ENCODE measurements at places on chromosomes 1 and 21.

GRCh38 chr1:56506951-56507491 is 72.3 kb downstream of the PLPP3 start:
- DNase-seq: no peak

- no peak for DNase-seq
Measured at GRCh38 chr1:43296207-43296606, 4.6 kb upstream of the TIE1 start.

DNA sequence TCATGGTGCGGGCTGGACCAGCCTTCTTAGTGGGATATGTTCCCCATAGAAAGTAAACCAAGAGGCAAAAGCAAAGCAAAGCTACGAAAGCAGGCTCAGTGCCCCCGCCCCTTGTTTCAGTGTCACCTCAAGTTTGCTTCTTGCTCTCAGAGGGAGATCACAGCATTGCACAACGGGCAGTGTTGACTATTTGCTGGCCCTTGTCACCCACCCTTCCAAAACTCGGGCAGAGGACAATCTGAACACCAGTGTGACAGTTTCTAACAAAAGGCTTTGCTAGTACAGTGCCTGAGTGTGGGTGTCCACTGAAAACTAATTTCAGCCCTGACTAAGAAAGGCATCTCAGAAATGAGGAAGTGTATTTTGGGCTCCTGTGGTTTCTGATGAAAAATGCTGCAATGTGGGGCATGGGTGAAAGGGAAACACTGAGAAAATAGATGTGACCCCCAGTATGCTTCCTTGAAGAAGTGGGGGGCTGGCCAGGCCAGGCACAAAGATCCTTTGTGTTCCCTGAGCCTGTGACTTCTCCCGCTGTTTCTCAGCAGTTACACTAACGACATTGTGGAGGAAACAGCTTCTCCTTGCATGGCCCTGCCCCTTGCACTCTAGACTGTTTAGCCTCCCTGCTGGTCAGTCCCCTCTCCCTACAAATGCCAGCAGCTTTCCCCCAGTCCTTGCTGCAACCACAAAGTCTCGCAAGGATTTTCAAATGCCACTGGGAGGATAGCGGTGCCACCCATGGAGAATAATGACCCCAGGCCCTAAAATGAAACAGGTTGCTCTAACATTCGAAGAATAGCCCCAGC is 33.3 kb upstream of the KCNE1 start:
- DNase-seq: peak; percentile 95

- DNase-seq: peak; percentile 60
Measured at GRCh38 chr21:45923146-45923545, 58.4 kb upstream of the COL6A1 start.

- no peak for DNase-seq
Measured at GRCh38 chr21:45163413-45164123, 89.2 kb downstream of the ADARB1 start.

DNA sequence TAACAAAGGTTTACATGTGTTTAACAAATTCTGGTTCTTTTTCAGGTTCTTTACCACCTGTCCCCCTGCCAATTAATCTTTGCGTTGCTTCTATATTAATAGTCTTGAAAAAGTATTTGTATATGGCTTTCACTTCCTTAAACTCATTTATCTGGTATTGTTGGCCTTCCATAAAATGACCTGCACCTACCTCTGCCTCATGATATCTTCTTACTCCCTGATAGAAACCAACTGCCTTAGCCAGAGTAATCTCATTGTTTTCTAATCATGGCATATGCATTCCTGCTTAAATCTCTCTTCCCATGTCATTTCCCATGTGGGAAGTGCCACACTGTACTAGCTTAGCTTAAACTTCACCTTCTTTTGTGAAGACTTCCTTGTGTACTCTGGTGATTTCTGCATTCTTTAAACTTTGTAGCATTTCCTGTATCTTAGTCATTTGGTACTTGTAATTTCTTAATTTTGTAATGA is 8.7 kb downstream of the SMG7 start:
- DNase-seq: peak; percentile 1

GRCh38 chr1:158067662-158068061 is 74.2 kb downstream of the KIRREL1 start:
- DNase-seq: peak; percentile 43

DNA sequence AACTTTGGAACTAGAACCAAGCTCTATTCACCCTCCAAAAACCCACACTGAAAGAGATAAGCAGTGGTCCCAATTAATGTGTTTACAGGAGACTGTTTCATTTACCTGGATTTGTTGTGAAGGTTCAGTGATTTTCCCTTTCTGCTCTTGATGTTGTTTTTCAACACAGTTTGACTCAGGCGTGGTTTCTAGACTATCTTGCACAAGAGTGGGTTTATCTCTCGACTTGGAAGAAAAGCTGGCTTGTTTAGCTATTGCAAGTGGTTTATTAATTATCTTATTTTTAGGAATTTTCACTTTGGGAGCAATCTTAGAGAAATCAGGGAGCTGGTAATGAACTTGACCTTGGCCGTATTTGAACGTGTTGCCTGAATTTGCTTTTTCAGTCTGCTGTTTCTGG is 5.3 kb downstream of the AKNAD1 start:
- no peak for DNase-seq

DNA sequence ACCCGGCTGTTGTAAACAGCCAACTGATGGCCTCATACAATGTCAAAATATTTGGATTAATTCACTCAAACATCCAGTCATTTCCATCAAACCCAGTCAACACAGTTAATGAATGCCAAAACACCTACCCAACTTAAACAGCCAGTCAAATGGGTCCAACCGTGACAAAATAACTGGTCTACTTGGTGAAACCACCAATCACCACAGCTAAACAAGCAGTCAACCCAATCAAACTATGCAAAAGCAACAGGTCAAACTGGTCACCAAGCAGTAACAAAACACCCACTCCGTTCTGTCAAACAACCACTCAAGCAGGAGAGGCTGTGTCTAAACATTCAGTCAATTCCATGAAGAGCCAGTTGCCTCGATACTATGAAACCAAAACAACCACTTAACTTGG is 119.2 kb downstream of the FOXD2 start:
- DNase-seq: no peak

Measured in fibroblast of upper back skin (primary cell).